NCI-H1048 (cell line): ENCODE measurements at places on chromosomes 13 and 19.

DNA sequence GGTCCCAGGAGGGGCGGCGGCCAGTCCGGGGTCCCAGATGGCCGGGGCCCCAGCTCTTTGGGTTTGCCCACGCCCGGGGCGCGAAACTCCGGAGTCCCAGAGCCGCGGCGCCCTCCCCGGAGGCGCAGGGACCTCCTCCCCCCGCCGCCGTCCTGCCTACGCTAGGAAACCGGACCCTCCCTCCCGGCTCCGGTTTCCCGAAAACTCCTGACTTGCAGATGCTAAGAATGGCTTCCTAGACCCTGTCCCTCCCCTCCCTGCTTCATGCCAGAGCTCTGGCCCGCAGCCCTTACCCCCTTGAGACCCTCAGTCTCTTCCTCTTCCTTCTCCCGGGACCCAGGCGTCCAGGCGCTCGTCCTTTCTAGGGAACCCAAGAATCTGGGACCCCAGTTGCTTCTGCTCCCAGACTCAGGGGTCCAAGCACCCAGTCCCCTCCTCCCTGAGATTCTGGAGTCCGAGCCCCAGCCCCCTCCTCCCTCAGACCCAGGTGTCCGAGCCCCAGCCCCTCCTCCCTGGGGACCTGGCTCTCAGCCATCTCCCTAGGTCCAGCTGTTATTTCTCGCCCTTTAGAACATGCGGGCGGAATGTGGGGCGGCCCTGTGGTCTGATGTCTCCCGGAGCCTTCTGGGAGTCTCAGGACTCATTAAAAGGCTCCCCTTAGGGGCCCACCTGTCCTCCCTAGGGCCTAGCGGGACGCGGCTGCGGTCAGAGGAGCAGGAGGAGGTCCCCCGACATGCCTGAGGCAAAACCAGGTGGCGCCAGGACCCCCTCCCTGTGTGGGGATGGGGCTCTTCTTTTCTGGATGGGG is at the start of gene MYBPC2:
MYBPC2 (plus strand) TSS at position 672 of the 808 bp plus-strand sequence; CDS start at position 734, 62 bp downstream.
- DNase-seq, result no peak

- no peak for DNase-seq
Observed at GRCh38 chr19:46755853-46756543, 9.7 kb upstream of the STRN4 start.

DNA sequence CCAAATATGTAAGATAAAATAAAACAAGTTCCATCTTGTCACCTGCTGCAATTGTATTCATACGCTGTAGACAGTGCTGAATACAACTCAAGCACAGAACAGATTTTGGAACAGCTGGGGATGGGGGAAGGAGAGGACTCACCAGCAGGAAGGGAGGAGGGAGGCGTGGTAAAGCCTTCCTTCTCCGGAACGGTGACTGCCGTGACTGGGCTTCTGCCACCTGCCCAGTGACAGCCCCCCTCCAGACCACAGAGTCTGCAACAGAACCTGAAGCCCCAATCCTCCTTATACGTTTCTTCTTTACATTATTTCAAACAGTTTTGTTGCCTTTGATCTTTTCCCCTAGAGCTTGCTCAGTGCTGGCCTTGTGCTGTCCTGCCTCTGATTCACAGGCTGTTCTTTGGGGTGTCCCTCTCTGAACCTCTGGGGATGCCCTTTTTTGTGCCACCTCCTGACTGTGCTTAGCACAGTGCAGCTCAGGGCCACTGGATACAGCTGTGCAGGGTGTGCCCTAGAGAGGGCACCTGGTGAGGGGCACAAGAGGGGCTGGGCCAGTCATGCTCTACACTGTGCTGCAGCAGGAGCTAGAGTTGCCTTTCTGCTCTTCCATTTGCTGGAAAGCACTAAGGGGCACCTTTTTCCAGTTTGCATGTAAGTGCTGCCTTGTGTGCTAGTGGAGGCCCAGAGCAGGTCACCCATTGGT is 213.0 kb downstream of the ZIC5 start:
- DNase-seq, result no peak

- DNase-seq, result no peak
Observed at GRCh38 chr19:4305257-4305612, 837 bp downstream of the FSD1 start.

DNA sequence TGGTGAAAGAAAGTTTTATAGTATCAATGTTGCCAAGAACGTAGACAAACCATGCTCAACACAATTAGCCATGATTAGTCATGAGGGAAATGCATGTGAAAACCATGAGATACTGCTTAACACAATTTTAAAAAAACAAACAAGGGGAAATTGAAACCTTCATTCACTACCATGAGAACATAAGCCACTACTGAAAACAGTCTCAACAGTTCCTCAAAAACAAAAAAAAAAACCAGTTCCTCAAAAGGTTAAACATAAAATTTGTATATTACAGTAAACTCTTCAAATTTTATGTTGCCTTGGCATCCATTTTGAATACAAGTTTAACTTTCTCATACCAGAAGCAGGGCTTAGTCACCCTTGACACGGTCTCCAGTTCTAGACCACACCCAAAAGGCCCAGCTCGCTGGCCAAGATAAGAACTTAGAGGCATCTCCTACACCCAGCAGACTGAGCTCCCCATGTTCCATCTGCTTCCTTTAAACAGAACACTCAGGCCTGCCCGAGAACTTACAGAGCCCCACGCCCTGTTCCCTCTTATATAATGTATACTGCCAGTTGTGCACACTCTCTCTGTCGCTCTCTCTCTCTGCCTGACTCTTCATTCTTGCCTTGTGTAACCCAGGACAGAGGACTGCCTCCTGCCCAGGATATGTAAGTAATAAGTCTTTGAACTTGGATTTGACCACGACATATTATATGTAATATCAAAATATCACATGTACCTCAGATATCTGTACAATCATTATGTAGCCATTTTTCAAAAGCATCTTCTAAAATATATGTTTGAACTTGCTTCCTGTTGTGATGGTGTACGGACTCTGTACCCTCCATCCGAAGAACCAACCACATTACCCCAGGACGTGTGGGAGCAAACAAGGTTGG is 67.4 kb downstream of the STK24 start:
- DNase-seq, result no peak

GRCh38 chr19:14683439-14683838 is 6.4 kb upstream of the ZNF333 start:
- no peak for DNase-seq

- DNase-seq, result peak; percentile 81
Observed at GRCh38 chr19:1260749-1261537, 8.2 kb upstream of the CIRBP start.

- DNase-seq, result no peak
Observed at GRCh38 chr19:11164879-11165406, 9.4 kb upstream of the SPC24 start.

DNA sequence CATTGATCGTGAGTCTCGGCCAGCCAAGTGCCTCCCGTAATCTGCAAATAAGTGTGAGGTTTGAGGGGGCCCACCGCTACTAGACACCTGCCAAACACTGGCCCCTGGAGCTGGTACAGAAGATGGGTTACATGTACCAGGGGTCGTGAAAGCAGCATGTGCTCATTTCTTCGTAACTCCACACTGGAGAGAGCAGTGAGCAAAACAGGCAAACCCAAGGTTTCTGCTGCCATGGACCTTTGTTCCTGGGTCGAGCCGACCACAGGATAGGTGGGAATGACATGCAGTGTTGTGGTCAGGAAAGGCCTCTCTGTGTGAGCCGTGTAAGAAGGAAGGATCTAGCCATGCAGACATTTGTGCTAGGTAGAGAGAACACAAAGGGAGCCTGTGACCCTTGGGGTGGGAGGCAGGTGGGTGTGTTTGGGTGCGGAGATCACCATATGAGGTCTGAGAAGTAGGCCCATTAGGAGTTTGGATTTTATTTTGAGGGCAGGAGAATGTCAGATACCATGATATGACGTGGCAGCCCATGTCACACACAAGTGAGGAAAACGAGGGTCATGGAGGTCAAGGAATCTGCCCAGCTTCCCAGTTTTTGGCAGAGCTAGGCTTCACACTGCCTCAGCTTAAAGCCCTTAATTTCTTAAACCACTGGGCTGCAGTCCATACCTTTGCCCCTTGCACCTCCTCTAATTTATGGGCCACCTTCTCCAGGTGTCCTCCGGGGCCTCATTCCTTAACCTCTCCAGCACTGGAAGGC is 919 bp downstream of the GTF3A start:
- no peak for DNase-seq

DNA sequence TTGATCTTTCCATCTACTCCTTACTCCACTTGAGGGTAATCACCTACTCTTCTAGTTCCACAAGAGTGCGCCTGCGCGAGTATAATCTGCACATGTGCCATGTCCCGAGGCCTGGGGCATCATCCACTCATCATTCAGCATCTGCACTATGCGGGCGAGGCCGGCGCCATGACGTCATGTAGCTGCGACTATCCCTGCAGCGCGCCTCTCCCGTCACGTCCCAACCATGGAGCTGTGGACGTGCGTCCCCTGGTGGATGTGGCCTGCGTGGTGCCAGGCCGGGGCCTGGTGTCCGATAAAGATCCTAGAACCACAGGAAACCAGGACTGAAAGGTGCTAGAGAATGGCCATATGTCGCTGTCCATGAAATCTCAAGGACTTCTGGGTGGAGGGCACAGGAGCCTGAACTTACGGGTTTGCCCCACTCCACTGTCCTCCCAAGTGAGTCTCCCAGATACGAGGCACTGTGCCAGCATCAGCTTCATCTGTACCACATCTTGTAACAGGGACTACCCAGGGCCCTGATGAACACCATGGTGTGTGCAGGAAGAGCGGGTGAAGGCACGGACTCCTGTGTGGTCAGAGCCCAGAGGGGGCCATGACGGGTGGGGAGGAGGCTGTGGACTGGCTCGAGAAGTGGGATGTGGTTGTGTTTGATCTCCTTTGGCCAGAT is 2.7 kb upstream of the KLK2 start:
- DNase-seq, result no peak

DNA sequence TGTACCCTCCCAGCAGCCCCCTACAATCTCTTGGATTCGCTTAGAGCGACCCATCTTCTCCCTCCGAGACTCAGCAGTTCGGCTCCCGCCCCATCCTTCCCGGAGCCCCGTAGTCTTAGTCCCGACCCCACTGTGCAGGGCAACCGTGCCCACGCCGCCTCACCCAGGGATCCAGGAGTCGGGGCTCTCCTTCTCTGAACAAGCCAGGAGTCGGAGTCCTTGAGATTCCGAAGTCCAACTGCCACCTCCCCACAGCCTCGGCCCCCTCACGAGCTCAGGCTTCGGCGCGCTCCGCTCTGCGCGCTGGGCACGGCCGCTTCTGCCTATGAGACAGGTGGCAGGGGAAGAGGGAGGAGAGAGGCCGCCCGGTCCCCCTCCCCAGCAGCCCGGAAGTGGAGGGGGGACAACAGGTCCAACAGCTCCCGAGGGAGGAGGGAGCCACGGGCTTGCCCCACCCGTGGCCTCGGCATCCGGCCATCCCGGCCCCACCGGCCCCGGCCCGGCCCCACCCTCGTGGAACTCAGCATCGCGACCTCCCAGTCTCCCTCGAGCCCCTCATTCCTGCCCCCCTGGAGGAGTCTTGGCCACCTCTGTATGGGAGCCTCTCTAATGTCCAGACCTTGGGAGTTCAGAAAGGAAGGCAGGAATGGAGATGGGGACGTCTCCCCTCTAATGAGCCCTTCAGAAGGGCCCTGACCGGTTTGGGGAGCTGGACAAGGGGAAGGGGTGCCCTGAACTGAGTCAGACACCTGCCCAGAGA is at the start of gene PHLDB3:
PHLDB3 (minus strand) TSS at position 321 of the 760 bp plus-strand sequence. CDS start 628 bp downstream, outside the sequence.
- no peak for DNase-seq

DNA sequence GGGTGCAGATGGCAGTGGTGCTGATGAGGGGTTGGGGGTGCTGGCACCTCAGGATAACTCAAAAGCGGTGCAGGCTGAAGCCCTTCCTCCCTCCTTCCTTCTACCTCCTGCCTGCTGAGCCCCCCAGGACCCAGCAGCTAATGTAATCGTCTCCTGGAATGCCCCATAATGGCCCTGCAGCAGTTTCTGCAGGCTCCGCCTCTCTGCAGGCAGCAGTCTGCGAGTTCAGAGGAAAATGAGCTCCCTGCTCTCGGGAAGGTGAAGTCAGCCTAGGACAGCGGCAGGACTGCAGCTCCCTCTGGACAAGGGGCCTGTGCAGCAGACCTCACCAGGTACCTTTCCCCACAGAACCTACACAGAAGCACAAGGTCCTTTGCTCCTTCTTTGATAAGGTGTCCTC is 130.9 kb downstream of the ZDHHC20 start:
- no peak for DNase-seq

GRCh38 chr19:14472202-14472938 is 2.8 kb downstream of the PTGER1 start:
- peak; percentile 24 for DNase-seq

DNA sequence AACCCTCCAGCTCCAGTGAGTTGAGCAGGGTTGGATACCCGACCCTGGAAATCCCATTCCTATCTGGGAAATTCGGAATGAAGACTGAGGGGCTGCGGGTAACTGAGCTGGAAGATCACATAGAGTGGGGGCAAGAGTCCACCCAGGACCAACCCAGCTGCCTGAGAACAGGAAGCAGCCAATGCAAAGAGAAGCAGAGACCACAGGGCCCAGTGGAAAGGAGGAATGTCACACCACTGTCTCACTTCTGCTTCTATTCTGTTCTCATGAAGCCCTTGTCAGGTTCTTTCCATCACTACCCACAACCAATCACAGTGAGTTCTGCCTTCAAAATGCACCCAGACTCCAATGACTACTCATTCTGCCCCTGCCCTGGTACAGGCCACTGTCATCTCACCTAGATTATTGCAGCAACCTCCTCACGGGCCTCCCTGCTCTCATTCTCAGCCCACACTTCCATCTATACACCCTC is 15.3 kb downstream of the DYRK1B start:
- DNase-seq, result no peak

DNA sequence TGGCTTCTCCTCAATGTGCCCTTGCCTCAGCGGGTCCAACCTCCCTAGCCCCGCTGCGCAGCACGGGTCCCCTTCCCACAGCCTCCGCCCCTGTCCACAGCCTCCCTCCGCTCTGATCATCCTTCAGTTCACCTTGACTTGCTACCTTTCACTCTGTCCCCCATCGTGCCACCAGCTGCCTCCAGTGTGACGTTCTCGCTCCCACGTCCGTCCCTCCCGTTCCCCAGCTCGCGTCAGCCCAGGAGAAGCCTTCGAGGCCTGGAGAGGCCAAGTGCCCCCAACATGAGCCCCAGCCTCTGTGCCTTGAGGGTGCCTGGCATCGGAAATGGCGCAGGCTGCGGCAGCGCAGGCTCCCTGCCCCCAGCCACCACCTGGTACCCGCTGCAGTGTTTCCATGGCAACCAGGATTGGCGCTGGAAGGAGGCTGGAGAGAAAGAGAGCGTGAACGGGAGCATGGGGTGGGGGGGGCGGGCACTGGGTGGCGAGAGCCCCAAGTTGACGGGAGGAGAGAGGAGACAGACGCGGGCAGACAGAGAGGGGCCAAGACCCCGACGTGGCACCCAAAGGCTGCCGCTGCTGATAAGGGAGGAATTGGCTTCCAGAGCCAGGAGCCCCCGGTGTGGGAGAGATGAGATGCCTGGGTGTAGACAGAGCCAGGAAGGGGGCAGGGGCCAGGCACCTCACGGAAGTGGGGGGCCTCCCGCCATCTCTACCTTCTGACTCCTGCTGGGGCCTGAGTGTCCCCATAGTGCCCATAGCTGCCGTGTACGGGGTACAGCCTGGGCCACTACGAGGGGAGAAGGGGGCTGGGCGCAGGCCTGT is 844 bp upstream of the ASPDH start:
- DNase-seq, result no peak
